T47D (cell line): ENCODE measurements at places on chromosomes 6 and 20.
A peak's percentile ranks its signal among the peaks of the same experiment; 100 is the strongest.

- DNase-seq, result no peak
These were observed 159.6 kb upstream of the ZNF217 start for GRCh38 chr20:53752971-53753879.

DNA sequence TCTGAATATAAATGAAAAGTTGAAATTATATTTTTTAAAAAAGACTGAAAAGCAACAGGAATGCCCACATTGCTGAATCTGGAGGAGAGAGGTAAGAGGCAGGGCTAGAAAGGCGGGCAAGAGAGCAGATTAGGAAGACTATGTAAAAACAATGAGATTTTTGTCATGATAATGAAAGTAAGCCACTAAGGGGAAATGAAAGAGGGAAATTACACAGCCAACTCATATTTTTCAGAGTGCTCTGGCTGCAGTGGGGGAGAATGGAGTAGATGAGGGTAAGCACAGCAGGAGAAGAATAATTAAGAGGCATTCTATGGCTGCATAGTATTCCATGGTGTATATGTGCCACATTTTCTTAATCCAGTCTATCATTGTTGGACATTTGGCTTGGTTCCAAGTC is 281.9 kb downstream of the PKHD1 start:
- DNase-seq, result no peak

GRCh38 chr6:108589244-108589791 is 28.6 kb downstream of the FOXO3 start:
- DNase-seq, result peak; percentile 85

DNA sequence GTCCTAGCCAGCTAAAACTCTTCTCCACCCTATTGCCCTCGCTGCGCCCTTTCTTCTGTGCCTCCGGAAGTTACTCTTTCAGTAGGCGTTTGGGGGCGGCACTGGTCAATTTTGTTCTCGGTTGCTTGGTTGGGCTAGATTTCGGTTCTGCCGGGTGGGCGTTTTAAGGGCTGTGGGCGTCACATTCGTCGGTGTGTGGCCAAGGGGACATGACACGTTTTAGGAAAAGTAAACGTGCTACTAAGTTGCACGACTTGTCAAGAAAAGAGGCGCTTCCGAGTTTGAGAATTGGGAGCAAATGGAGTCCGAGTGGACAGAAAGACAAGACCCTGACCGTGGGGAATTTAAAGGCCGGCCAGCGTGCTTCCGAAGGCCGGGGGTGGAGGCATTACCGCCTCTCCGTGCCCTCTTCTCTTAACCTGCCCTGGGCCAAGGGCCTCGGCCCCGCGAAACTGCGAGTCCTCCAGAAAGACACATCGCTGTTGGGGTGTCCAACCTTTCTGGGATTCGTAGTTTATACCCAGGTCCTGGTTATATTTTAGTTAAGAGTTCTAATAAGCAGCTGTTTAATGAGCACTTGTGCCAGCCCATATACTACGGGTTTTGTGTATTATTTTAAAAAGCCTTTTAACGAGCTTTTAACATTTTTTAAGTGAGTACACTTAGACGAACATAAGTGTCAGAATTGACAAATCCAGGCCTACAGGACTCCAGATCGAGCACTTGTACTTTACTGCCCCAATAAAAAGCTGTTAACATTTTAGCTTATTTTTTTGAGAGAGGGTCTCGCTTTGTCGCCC is 664 bp upstream of the BAG6 start:
- DNase-seq, result no peak

DNA sequence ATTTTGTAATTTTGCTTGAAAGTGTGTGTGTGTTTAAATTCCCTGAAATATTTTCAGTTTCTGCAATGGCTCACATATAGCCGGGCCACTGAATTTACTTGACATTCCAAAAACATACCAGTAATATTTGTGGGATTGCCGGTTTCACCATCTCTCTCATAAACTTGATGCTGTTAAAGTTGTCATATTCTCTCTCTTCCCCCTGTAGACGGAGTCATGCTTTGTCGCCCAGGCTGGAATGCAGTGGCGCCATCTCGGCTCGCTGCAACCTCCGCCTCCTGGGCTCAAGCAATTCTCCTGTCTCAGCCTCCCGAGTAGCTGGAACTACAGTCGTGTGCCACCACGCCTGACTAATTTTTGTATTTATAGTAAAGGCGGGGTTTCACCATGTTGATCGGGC is 122.1 kb downstream of the TIAM2 start:
- DNase-seq, result peak; percentile 19

GRCh38 chr20:44961870-44962267 is 1.7 kb upstream of the TOMM34 start:
- DNase-seq, result no peak

- no peak for DNase-seq
These were observed 22.9 kb upstream of the CD83 start for GRCh38 chr6:14094721-14095120.

DNA sequence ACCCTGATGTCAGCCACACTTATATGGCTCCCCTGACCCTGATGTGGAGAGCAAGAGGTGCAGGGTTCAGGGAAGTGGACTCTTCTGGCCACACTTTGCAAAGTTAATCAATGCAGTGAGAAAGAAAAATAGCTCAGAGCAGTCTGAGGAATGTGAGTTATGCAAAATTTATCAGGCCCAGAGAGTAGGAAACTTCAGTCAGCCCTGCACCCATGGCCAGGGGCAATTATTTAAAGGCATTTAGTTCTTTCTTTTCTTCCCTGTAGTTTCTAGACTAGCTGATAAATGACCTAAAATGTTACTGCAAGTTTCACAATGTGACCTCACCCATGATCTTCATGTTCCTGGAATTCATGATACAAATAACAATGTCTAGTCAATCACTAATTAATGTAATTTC is 143.7 kb upstream of the GGTLC1 start:
- peak; percentile 70 for DNase-seq

DNA sequence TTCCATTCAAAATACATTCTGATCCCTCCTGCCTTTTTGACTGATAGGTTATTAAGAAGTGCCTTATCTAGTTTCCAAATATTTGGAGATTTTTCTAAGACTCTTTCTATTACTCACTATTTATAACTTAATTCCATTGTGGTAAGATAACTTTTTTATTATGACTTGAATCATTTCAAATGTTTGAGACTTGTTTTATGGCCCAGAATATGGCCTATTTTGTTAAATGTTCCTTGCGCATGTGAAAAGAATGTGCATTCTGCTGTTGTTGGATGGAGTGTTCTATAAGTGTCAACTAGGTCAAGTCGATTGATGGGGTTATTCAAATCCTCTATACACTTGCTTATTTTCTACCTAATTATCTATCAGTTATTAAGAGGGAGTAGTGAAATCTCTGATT is 13.1 kb upstream of the TCP11 start:
- no peak for DNase-seq

DNA sequence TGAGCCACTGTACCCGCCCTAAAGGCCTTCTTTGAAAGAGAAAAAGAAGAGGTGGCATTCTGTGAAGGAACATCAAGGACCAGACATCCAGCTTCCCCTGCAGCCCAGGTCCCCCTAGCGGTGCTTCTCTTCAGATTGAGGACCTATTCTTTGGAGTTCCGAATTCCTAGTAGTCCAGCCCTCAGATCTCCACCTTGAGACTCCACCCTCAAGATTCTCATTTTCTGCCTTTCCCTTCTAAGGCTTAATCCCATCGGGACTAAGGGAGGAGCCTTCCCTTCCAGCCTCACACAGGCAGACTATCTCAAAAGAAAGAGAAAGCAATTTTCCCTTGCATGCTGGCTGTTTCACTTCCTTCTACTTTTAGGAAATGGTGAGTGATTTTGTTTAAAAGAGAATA is 32.5 kb downstream of the MUC22 start:
- DNase-seq, result peak; percentile 64

DNA sequence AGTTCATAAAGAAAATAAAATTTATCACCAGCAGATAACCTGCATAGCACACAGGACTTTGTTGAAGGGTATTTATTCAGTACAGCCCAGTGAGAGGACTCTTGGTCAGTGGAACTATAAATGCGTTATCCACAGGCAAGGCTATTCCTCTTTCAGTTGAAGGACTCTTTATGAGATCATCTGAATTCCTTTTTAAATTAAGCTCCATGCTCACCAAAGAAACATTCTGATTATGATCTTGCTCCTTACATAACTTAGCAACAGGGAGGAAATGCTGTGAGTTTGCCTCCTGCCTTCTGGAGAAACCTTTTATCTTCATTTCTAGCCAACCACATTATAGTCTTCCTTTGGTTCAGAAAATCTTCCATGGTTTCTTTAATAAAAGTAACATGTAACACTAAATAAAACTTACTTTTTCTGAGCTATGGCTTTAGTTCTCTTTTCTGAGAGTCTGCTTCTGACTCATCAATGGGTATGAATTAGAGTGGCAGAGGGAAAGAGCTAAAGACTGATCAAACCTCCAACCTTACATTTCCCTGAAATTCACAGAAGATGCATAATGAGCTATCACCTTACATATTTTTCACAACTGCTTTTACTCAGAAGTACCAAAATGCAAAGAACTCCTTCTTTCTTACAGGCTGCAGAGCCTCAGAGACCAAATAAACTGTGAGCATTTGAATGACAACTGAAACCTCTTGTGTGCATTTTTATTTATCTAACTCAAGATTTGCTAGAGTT is 267.2 kb downstream of the ADGRG6 start:
- peak; percentile 11 for DNase-seq
